CD8-positive, alpha-beta T cell (primary cell): ENCODE measurements at places on chromosomes 4 and X.

DNA sequence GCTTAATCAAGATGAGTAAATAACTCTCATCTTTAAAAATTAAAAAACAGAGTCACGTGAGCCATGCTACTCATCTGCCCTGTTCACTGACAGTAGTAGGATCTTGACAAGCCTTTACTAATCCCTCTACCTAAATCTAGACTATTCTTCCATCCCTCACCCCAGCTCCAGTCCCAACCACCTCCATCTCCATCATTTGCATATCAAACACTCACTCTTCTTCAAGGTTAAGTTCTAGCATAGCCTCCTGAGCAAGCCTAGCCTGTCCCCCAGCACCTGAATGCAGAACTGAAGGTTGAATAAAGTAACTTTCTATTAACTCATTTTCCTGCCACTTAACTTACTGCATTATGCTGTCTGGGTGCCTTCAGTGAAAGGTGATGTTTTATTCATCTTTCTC lies 72.5 kb downstream of the YIPF7 start:
- DNase-seq, result no peak

- no peak for DNase-seq
Observed at GRCh38 chr4:94519925-94520789, 68.4 kb downstream of the PDLIM5 start.

DNA sequence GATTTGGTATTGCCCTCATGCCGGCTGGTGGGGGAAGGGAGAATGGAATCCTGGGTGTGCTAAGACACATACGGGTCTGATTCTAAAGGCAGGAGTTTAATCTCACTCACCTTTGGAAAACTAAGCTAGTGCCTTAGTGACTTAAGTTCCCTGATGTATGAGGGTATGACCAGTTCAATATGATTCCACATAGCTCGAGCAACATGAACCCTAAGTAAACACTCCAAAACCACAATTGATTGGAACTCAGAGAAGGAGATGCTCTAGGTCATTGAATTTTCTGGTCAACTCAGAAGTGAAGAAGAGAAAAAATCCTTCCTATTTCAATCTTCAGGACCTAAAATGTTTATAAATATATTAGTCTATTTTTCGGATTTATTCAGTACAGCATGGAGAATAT lies 420.1 kb upstream of the INTU start:
- no peak for DNase-seq

GRCh38 chrX:131226591-131226990 lies 62.5 kb downstream of the IGSF1 start:
- DNase-seq, result no peak

GRCh38 chrX:97189668-97190067 lies 306.0 kb downstream of the RPA4 start:
- no peak for DNase-seq

DNA sequence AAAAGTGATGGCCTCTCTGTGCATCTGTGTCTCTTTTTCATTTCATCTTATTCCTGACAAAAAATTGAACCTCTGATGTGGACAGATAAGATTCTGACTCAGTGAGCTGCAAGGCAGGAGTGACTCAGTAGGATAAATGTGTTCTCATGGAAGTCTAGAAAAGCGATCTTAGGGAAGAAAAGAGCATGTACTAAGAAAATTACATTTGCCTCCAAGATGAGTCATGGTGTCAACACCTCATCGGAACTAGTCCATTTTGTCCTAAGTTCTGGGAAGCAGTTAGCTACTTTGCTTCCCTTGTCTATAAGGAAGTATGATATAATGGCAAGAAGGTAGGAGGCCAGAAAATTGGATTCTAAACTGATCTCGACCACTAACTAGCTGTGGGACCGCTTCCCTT lies 83.5 kb upstream of the AFF2 start:
- DNase-seq, result no peak

- no peak for DNase-seq
Observed at GRCh38 chrX:77723681-77724080, 62.3 kb downstream of the ATRX start.

- no peak for DNase-seq
Observed at GRCh38 chr4:84237008-84237407, 262.1 kb downstream of the NKX6-1 start.

DNA sequence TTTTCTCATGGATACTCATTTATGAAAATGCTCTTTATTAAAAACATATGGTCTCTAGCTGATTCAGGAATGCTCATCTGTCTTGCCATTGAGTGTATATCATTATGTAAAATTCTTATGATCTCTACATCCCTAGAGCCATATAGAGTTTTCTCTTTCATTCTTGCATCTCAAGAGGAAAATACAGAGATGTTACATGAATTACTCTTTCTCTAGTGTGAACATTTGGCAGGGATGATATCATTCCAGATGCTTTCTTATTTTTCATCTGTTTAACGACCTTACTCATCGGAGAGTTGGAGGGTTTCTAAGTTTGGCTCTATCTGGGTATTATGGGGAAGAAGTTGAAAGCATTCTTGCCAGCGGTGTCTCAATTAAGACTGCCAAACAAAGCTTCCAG lies 202.9 kb upstream of the SLC7A11 start:
- no peak for DNase-seq

- DNase-seq, result no peak
Observed at GRCh38 chr4:92232566-92232965, 71.2 kb upstream of the GRID2 start.

DNA sequence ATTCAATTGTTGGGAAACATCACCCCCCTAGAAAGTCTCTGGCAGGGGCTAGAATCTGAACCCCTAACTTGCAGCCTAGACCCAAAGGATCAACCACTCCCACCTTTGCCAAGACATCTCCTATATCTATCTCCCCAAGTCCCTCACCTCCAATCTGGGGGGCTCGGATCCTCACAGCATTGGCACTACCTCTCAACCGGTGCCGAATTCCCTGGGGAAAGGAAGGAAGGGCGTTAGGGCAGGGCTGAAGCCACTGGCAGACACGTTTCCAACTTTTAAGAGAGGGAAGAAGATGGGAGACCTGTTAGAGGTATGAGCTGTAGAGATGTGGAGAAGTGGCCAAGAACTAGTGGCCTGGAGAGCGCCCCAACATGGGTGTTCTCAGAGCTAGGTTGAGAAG lies 2.7 kb downstream of the TIMM17B start:
- DNase-seq, result no peak

DNA sequence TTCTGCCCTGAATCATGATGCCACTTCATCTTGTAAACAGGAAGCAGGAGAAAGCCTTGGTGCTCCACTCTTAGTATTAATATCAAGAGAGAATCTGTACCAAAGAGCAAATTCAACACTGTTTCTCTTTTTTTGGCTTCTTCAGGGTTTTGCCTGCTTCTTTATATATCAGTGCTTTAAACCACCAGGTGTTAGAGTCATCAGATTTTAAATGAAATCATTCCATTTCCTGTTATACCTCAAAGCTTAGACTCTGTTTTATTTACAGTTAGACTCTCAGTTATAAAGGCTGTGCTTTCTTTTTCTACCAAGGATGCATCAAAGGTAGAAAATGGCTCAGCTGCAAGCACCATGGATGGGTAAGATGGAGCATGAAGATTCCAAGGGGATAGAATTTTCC lies 350.9 kb downstream of the CAMK2D start:
- DNase-seq, result no peak

DNA sequence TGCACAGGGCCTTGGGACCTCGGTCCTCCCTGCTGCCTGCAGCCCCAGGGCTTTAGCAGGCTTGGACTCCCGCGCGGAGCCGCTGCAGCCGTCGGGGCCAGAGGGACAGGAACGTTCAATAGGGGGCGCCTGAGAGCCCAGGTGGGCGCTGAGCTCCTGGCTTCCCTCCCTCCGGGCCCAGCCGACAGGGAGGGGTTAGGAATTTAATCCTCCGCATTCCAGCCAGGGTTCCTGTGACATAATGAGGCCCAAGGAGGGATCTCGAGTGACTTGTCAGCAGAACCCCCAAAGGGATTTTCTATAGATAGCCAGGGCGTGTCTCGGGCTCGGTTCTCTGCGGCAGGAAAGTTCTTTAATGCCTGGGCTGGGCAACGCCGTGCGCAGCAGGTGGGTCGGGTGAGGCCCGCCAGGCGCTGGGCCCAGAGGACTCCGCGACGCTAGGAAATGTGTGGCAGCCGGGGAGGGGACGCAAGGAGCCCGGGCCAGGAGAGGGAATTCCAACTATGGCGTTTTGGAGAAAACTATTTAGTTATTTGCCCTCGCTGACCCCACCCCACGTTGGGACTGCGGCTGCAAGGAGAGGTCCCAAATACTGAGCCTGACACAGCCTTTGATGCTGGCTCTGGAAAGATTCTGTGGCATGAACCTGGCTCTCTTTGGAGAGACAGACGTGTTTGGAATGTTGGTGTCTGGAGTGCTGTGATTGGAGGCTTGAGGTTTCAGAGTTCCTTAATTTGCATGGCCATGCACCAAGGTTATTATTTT lies 285.2 kb upstream of the GATB start:
- no peak for DNase-seq

- DNase-seq, result no peak
Observed at GRCh38 chr4:121076416-121076815, 4.1 kb upstream of the NDNF start.

DNA sequence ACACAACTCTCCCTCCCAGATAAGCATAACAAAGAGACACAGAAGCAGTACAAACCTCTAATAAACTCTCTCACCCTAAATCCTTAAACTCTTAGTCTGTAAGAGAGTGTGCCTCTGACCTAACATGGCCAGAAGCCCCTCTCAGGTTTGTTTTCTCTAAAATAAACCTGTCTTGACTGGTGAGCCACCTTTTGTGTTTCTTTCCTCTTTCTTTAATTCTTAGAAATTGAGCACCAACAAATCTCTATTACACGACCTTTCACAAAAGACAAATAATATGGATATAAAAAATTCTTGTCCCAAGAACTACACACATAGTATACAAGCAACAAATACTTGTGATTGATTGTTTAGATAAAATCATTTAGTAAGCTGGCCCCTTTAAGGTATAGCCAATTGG lies 573.7 kb downstream of the EPHA5 start:
- no peak for DNase-seq

GRCh38 chr4:132540797-132541196 lies 608.3 kb upstream of the PCDH10 start:
- DNase-seq, result no peak

GRCh38 chr4:110096405-110096804 lies 102.0 kb downstream of the ELOVL6 start:
- no peak for DNase-seq
